ENCODE measurements at places on chromosomes 1 and 21.

- DNase-seq = no peak
Observed at GRCh38 chr1:232273011-232273410, 356.9 kb downstream of the SIPA1L2 start.

GRCh38 chr1:89799495-89799894 lies 21.3 kb upstream of the LRRC8D start:
- no peak for DNase-seq

GRCh38 chr21:38039841-38040240 lies 123.6 kb upstream of the KCNJ6 start:
- DNase-seq = no peak

- DNase-seq = no peak
Observed at GRCh38 chr1:55280731-55281130, 65.6 kb upstream of the USP24 start.

DNA sequence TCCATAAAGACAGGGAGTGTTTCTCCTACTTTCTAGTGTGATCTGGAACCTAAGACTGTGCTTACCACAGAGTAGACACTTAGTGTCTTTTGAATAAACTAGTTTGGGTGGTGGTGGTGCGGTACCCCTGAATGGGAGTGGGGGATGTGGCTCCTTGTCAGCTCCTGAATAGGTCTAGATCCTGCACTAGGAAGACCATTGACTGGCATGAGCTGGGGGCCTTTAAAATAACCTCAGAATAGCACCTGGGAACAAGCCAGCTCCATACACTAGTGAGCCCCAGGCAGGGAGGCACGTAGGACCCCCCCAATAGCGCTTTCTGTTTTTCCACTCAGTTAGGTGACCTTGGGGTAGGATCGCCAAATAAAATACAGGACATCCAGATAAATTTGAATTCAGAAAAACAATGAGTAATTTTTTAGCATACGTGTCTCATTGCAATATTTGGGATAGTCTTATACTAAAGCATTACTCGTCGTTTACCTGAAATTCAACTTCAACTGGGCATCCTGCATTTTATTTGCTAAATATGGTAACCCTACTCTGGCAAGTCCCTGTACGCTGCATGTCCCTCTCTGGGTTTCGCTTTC lies 45.6 kb downstream of the AZIN2 start:
- DNase-seq = no peak

DNA sequence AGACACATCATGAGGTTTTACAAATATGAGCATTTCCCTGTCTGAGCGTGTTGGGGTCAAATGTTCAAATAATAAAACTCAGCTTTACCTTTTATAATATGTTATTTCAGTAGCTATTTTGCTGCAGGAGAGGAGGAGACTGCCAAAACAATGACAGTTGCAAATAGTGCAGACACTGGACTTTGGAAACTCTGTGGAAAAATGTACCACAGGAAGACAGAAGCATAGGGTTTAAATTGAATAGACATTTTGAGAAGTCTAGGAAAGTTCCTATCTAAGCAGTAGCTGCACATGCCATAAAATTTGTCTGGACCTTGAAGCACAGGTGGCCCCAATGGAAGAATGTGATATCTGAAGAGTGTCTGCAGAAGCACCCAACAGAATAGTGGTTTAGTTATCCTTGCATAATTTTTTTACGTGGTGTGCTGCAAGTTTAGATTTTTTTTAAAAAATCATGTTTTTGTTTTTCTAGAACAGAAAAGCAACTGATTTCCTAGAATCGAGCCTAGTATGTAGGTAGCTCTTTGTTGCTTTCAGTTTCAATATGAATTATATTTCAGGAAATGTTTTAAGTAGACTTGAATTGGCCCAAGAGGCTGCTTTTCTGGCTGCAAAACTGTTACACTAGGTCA lies 14.0 kb upstream of the GBP5 start:
- DNase-seq = no peak

DNA sequence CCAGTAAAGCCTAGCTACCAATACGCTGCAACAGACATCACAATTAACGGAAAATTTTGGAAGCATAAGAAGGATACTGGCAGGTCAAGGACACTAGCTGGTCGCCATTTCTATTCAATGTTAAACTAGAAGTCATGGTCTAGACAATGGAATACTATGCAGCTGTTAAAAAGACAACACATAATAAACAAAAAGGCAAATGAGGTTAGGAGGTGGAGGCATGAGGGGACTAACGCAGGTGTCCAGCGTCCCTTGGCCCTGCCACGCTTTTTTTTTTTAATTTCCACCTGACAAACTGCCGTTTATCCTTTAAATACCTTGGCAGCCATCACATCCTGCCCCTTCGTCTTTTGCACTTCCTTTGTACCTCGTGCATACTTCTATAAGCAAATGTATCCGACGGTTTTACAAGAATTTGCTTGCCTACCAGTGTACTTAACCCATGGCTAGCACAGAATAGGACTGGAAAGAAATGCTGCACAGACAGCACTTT lies 698 bp upstream of the SLC22A15 start:
- no peak for DNase-seq

DNA sequence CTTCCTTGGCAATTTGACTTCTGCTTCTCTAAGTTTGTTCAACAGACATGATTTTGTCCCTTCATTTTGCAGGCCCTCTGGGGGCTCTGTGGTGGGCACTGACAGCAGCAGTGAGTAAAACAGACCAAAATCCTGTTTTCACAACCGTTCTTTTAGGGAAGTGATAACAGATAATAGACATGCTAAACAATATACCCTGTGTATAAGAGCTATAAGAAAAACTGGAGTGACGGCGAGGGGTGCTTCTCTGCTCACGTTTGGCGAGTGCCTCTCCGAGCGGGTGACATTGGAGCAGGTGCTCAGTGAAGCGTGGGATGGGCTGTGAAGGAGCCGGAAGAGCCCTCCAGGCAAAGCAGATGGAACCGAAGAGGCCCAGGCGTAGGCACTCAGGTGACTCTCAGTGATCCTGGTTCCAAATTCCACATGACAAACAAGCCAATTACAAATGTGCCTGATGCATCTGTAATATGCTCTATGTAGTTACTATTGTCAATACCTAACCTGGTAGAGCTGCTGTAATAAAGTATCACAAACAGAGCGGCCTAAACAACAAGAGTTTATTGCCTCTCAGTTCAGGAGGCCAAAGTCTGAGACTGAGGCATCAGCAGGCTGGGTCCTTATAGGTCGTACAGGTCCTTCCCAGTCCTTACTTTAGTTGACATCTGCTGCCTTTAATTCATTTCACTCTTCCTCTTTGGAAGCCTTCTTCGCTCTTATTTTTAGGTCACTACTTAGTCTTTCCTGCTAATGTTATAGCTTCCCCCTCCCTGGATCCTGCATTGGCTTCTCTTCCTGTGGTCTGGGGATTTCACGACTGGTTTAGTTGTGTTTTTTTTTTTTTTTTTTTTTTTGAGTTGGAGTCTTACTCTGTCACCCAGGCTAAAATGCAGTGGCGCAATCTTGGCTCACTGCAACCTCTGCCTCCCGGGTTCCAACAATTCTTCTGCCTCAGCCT lies 20.1 kb downstream of the OR2B11 start:
- peak; percentile 38 for DNase-seq

DNA sequence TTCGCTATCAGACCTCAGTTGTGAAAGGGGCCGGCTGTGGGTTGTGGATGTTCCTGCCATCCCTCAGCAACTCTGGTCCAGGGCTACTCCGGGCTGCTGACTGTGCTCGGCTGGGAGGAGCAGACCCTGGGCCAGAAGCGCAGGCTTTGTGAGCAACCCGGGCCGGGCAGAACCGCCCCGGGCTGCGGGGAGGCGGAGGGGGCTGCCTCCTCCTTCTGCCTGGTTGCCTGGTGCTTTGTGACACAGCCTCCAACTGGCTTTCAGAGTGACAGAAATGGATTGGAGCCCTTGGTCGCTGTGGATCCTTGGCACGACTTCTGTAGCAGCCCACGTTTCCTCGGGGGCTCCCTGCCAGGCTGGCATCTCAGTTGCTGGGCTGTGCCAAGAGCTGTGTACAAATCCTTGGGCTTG lies 10.0 kb downstream of the DRAXIN start:
- DNase-seq = no peak

- DNase-seq = no peak
Observed at GRCh38 chr1:57518496-57518895, 94.6 kb upstream of the DAB1 start.

DNA sequence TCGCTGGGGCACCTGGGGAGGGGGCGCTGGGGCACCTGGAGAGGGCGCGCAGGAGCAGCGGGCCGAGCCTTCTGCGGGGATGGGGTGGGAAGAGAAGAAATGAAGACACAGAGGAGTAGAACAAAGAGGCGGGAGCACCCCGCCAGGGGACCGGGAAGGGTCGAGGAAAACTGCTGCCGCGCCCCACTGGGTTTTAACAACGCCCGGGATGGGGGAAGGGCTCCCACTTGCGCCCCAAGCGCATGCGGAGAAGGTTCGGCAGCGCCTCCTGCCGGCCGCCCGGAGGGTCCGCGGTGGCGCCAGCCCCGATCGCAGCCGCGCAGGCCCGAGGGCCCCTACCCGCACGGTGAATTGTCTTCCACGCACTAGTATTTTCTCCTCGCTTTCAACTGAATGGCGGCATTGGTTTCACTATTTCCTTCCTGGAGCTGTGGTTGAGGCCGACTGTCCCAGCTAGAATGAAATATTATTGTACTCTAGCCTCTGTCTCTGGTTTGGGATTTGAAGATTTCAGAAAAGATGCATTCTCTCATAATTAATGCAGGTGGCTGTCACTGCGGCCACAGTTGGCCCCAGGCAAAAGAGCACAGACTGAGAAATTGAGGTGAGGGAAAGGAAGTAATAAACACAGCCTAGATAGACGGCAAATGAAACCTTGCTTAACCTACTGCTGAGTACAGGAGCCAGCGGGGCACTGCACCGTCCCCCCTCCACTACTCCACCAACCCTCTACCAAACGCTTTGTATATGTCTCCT lies 57.3 kb downstream of the MAB21L3 start:
- peak; percentile 91 for DNase-seq

DNA sequence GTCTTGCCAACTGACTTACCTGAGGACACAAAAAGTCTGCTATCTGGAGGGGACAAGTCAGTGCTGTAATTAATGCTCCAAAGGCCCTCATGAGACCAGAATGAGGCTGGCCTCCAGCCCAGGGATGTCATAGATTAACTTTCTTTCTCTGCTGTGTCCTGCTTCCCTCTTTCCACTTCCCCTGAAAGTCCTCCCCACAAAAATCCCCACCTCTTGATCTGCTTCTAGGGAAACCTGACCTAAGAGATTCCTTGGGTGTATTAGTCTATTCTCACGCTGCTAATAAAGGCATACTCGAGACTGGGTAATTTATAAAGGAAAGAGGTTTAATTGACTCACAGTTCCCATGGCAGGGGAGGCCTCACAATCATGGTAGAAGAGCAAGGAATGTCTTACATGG lies 39.2 kb downstream of the RUNX3 start:
- peak; percentile 18 for DNase-seq

DNA sequence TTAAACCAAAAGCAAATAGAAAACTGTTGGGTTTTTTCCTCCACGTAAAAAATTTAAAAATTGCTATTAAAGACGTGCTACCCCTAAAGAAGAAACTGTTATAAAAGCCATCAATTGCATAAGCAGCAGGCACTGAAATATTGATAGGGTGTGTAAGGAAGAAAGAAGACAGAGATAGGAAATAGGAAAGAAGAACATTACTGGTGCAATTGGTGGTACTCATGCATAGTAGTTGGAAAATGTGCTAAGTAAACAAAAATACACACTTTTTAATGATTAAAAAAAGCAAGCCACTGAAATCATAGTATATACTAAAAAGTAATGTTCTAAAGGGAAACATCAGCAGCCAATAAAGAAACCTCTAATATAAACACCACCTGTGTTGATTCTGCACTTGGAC lies 52.8 kb upstream of the ANGPTL3 start:
- DNase-seq = no peak

DNA sequence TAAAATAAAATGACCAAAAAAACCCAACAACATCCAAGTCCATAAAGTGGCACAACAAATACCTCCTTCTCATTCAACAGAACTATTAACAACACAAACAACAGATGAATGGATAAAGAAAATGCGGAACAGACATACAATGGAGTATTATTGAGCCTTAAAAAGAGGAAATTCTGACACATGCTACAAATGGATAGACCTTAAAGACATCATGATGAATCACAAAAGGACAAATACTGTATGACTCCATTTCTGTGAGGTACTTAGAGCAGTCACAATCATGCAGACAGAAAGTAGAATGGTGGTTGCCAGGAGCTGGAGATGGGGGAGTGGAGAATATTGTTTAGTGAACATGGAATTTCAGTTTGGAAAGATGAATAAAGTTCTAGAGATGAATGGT lies 42.6 kb downstream of the EYA3 start:
- no peak for DNase-seq

DNA sequence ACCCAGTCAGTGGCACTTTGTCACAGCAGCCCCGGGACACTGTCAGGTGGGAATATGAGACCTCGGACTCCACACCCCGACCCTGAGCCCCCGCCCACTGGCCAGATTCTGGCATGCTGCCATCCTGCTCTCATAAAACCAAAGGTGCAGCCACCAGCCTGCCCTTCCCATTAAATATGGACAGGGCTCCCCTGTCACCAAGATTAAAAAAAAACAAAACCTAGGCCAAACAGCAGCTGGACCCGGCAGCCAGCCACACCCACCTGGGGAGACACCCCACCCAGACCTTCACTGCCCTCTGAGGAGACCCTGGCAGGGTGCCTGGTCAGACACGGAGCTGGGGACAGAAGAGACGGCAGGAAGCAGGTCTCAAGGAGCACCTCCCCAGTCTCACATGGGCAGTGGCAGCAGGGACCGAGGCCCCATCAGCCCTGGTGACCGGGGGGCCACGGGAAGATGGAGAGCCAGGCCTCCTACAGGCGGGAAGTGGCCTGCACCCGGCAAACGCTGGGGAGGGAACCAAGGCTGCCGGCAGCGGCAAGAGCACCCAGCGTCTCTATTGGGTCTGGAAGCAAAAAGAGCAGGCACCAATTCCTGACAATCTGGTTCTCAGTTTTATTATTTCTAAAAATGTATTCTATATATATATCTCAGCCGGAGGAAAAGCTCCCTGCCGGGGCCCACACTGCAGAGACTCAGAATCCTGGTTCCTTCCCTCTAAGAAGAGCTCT lies 61.9 kb downstream of the ACOT7 start:
- DNase-seq = peak; percentile 63

- no peak for DNase-seq
Observed at GRCh38 chr1:224922404-224923164, 6.9 kb upstream of the DNAH14 start.

- DNase-seq = no peak
Observed at GRCh38 chr1:15847893-15848142, 311 bp downstream of the SPEN start.

GRCh38 chr21:17441370-17441769 lies 71.5 kb upstream of the CXADR start:
- DNase-seq = peak; percentile 78

DNA sequence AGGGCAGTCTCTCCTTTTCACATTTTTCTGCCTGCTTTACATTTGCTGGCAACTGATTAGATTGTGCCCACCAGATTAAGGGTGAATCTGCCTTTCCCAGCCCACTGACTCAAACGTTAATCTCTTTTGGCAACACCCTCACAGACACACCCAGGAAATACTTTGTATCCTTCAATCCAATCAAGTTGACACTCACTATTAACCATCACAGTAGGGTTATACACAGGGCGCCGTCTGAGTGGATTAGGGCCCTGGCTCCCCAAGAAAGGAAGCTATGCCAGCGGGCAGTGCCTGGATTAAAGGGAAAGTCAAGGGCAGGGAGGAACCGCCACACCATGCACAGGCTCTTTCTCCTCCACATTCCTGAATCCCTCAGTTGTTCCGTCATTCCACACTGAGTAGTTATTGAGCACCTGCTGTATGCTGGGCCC lies 56.2 kb downstream of the EVA1C start:
- no peak for DNase-seq

All from colonic mucosa (tissue), 4 donors.